ENCODE measurements at places on chromosomes 1 and 21.
A peak's percentile ranks its signal among the peaks of the same experiment; 100 is the strongest.

DNA sequence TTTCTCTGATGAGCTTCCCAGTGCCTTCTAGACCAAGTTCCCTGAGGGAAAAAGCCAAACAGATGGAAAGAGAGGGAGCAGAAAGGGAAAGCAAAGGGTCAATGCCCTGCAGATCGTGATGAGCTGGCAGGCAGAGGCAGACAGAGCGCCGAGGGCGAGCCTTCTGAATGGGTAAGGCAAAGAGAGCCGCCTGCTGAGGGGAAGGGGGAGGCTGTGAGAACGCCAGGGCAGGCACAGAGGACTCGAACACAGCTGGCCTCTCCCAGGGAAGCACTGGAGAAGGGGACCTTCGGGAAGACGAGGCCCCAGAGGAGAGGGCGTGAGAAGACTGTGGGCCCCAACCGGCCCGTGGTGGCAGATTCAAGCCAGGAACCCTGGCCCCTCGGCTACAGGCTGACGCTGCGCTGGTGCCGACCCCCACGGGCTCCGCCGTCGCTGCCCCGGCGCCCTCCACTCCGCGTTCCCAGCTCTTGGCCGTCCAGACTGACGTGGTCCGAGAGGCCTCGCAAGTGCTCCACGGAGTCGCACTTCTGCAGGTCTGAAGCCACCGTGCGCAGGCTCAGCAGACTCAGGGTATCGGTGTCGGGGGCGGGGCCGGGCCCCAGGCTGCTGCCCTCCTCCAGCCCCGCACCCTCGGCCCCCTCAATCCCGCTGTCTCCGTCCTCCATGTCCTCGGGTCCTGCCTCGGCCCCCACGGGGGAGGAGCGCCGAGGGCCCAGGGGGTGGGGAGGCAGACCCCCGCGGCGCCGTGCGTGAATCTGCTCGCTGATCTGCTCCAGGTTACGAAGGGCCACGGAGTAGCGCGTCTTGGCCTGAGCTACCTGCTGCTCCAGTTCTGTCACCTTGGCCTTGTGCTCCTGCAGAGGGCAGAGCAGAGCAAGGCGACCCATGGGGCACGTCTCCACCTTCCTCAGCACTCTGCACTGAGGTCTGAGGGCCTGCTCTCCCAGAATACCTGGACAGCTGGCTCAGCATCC is 13.9 kb downstream of the SH3BP5L start:
- DNase-seq: no peak

DNA sequence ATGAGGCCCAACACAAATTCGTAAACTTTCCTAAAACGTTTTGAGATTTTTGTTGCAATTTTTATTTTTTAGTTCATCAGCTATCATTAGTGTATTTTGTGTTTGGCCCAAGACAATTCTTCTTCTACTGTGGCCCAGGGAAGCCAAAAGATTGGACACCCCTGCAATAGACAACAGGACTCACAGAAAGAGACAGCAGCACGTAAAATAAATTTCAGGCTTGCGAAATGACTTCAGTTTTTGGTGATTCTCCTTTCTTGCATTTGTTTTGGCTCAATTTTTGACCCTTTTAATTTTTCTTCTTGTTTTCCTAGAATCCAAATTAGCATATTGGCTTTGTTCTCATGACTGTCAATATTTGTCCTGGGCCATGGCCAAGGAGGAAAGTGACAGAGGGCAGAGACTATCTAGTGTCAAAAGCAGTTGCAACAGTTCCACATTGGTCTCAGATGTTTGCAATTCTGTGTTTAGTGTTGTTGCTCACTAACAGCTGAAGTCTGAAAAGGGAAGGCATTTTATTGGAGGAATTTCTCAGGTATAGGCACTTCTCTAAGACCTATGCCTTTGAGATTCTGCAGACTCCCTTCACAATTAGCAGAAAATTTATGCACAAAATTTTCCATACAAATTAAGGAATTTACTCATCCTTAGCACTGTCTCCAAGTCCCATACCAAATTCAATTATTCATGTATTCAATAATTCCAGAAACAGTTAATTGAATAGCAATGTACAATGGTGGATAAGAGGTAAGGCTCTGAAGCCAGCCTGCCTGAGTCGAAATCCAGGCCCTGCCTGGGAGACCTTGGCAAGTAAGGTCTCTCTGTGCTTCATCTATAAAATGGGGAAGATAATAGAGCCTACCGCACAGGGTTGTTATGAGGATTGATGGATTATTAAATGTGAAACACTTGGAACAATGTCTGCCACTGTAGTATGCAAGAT is 160.9 kb upstream of the IVNS1ABP start:
- DNase-seq: peak; percentile 40

DNA sequence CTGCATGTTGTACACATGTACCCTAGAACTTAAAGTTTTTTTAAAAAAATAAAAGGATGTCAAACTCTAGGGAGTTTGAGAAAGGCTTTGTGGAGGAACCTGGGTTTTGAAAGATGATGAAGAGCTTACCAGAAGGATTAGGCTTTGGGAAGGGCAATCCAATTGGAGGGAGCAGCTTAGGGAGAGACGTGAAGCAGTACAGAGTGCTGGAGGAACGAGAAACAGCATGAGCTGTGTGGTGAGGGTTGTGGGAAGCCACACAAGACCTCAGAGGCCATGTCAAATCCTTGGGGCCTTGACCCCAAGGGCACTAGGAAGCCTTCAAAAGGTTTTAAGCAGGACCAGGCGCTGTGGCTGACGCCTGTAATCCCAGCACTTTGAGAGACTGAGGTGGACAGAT is 8.4 kb upstream of the KPNA6 start:
- no peak for DNase-seq

GRCh38 chr1:172255223-172255560 is 165.3 kb upstream of the C1orf105 start:
- DNase-seq: no peak

DNA sequence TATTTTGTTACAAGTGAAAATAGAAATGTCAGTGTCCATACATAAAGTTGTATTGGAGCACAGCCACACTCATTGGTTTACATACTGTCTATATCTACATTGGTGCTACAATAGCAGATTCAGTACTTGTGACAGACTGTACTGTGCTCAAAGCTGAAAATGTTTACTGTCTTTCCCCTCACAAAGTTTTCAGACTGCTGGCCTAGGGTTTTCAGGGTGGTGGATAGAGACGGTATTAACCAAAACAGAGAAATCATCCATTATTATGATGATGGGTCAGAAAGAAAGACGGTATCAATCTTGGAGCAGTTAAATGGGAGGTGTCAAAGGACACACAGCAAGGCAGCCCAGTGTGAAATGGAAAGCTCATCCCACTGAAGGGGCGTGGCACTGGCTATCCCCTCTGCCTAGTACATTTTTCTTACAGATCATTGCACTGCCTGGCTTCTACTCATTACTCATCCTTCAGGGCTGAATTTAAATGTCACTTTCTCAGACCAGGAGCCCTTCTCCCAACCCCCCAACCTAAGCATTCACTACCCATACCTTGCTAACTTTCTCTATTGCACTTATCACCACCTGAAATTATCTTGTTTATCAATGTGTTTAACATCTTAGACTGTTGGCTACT is 10.2 kb downstream of the JAK1 start:
- no peak for DNase-seq

- DNase-seq: no peak
Measured at GRCh38 chr1:176033474-176033873, 173.6 kb downstream of the COP1 start.

GRCh38 chr1:12450756-12451559 is 167.1 kb downstream of the DHRS3 start:
- DNase-seq: no peak

DNA sequence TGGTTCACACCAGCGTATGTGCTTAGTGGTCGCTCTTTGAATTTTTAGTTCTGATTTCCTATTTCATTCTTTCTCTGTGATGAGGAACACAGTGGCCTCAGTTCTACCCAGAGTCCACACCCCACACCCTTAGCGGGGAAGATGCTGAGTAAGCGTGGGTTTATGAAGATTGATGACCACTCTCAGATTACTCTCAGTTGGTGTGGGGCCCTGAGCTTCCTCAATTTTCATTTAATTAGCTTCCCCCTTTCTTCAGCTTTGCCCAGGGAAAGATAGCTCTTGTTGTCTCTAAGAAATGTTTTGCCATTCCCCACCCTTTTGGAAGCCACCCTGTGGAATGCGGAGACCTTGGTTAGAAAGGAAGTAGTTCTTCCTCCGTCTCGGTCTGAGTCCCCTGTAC is 299.9 kb upstream of the PROX1 start:
- no peak for DNase-seq

- DNase-seq: no peak
Measured at GRCh38 chr1:244705261-244706234, 52.6 kb downstream of the DESI2 start.

DNA sequence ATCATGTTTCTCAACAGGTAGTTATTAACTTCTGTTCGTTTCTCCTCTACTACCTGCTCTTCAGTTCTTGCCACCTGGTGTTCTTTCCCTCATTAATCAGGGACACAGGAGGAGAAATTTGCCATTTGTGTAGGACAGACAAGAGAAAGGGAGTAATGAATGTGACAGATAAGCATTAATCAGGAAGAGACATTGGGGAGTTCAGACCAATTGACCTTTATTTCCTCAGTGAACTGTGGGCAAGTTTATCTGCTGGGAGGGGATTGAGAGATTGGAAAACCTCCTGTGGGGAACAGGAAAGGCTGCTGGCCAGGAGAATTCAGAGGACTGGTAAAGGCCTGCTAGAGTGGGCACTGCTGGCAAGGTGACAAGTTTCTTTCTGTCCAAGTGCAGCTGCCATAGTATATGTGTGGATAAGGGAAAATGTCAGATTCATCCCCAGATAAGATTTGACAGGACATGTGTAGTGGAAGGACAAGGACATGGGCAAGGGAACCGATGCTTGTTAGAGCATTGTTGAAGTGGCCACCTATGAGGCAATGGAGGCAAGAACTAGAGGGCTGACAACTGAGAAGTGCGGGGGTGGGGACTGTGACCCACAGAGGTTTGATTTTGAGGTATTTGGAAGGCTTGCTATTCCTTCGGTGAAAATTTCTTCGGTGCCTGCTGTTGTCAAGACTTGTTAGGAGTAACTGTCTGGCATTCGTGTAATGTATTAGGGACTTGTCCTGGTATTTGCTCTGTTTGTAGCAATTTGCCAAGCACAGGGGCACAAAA is 12.6 kb downstream of the SZT2 start:
- DNase-seq: no peak

DNA sequence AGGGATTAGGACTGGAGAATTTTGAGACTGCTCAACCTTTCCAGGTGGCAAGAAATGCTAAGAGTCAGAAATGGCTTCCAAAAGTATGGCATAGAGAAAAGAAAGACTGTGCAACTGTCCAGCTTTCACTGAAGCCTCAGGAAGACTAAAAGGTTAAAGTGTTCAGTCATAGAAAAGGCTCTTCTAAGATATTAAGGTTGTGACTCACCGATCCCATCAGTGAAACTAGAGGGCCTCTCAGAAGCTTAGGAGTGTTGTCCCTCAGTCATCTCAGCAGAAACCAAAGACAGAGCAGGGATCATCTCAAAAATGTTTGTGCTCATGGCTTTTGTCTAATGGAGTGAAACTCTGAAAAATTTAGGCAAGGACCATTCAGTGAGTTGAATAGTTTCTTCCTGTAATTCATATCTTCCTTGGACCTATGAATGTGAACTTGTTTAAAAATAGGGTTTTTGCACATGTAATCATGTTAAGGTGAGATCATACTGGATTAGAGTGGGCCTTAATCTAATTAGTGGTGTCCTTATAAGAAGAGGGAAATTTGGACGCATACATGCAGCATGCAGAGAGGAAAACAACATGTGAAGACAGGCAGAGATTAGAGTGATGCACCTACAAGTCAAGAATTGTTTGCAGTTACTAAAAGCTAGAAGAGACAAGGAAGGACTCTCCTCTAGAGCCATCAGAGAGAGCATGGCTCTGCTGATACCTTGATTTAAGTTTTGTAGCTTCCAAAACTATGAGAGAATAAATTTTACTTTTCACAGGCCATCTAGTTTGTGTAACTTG is 71.3 kb downstream of the RPE65 start:
- DNase-seq: no peak

GRCh38 chr1:27928216-27928954 is 6.4 kb upstream of the SMPDL3B start:
- no peak for DNase-seq

DNA sequence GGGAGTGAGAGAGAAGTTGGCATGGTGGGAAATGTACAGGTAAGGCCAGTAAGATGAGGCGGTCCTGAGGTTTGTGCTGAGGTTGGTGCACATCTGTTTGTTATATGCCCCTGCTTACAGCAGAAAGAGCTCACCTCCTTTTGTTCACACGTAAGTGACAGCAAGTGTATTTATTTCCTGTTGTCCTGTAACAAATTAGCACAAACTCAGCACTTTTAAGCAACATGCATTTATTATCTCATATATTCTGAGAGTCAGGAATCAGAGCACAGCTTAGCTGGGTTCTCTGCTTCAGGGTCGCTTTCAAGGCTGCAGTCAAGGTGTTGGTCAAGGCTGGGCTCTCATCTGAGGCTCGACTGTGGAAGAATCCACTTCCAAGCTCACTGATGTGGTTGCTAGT is 45.8 kb downstream of the TENT5C start:
- DNase-seq: no peak

DNA sequence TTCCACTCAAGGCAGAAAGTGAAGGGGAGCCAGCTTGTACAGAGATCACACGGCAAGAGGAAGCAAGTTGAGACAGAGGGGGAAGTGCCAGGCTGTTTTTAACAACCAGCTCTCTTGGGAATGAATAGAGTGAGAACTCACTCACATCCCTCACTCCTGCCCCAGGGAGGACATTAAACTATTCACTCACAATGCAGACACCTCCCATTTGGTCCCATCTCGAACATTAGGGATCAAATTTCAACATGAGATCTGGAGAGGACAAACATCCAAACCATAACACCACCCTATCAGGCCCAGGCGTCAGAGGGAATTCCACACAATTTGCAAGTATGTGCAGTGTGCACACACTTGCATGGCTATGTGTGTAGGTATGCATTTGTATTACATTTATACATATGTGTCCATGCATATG is 62.7 kb downstream of the DMAP1 start:
- no peak for DNase-seq

DNA sequence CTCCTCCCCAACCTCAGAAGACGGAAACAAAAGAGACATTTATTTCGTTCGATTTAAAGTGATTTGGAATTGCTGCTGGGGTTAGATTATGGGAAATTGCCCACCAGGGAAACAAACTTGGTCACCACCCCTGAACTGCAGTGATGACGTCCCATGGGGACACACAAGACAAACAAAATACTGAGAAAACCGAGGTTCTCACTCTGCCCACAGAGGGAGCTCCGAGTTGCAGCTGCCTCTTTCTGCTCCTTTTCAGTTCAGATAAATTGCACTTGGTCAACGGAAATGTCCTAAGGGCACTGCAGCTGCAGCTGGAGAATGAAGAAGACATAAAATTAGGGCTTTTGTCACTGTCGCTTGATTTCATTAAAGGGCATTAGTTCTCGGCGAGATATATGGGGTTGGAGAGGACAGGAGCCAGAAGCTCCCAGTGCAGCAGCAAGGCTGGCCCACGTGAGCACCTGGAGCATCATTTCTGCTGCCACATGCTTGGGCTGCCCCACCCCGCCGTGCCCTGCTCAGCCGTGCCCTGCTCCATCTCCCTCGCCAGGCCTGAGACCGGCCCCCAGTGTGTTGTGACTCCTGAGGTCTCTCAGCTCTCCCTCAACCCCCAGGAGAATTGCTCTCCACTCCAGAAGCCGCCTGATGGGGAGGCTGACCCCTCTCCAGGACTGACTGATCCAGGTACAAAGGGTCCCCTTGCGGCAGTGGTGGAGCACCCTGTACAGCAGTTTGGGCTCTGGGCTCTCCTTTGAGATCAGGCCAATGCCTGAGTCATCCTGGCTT is 231.7 kb upstream of the AJAP1 start:
- peak; percentile 2 for DNase-seq

GRCh38 chr1:27306071-27306470 is 15.9 kb upstream of the TMEM222 start:
- DNase-seq: no peak

- no peak for DNase-seq
Measured at GRCh38 chr1:6466023-6466422, at the start of gene TNFRSF25. TNFRSF25 (minus strand) TSS chr1:6466173; CDS start chr1:6466107, 66 bp downstream.

All from HT-29 (cell line).